DMS153 (cell line): ENCODE measurements at places on chromosomes 13 and 19.
A peak's percentile ranks its signal among the peaks of the same experiment; 100 is the strongest.

DNA sequence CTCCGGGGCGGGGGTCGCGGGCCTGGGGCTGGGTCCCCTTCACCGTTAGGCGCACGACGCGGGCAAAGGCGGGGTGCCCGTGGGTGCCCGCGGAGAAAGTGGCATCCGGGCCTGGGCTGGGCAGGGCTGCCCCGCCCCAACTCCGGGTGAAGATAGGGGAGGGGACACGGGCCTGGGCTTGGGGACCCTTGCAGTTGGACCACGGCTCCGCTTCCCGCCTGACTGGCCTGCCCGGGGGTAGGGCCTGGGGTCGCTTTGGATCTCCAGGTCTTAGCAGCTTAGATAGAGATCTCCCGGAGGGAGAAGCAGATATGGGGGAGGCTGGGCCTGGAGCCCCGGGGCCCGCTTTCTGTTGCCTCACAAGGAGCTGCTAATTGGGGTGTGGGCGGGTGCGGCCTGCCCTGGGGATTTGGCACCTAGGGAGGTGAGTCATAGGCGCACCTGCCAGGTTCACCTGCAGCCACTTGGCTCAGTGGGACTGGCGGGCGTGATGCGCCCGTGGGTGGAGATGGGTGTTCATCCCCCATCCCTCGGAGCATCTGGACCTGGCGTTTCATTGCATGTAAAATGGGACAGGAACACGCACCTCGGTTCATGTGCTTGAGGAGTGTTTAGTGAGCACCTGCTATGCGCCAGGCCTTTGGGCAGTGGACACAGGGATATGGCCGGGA is 585 bp downstream of the MAP1S start:
- peak; percentile 7 for DNase-seq

DNA sequence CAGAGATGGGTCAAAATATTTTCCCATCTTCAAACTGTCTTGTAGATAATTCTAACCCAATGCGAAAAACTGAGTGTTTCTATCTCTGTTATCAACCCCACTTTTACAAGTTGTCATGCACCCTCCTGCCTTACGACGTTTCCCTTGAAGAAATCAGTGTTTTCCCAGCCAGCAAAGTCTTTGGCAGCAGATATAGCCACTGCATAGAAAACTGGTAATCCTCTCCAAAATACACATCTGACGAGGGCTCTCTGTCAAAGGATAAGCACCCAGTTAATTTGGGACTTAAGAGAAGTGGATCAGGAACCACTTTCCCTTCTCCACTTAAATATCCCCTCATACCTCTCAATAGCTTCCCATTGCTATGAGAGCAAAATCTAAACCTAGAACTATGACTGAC is 351.9 kb upstream of the MIR17HG start:
- no peak for DNase-seq

- DNase-seq = no peak
These were observed 38.2 kb downstream of the ATP12A start for GRCh38 chr13:24718192-24718965.

DNA sequence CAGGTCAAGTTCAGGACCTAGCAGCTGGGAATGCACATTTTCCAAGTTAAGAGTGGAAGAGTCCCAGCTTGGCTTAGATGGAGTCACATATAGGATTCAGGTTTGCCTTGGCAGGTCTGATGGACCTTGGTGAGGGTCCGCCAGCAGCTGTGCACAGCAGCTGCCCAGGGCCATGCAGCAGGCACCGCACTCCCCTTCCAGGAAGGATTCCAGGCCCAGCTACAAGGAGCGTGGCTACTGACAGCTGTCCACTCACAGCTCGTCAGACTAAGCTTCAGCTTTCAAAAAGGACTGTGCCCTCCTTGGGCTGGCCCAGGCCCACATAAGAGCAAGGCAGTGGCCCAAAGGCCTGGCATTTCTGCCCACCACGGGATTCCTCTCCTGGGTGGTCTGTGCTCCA is 68.4 kb downstream of the ALOX5AP start:
- DNase-seq = no peak

GRCh38 chr19:30457484-30457883 is 85.3 kb downstream of the ZNF536 start:
- DNase-seq = no peak

GRCh38 chr19:28880735-28881401 is 332.1 kb downstream of the UQCRFS1 start:
- DNase-seq = no peak

GRCh38 chr19:55623561-55623960 is 805 bp downstream of the ZNF784 start:
- DNase-seq = no peak

DNA sequence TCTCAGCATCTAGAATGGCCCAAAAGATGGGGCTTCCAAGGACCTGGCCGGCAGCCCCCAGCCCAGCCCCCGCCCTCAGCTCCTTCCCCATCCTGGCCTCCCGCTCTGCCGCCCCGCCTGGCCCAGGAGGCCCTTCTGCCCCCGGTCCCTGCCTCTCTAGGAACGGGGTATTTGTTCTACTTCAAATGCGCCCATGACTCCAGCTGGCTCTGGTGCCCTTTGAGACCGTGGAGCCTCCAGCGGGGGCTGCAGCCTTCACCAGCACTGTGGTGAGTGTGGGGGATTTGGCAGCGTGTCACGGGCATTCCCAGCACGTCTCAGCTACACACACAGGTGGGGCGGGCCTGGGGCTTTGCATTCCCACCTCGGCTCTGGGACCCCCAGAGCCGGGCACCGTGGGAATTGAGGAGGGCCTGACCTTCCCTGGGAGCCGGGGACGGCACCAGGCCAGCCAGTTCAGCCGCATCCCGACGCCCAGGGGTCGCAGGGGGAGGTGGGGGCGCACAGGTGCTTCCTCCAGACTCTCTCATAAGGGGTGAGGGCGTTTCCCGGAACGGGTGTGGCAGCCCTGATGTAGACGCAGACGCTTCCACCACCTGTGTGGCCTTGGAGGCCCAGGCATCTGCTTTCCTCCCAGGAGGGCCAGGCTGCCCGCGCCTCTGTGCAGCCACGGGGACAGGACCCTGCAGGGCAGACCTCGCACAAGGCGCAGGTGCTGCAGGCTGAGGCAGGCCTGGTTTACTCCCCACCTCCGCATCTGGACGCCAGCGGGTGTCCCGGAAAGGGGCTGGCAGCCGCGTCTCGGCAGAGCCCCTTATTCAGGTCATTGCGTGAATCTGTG is 947 bp downstream of the ATP4B start:
- DNase-seq = no peak

DNA sequence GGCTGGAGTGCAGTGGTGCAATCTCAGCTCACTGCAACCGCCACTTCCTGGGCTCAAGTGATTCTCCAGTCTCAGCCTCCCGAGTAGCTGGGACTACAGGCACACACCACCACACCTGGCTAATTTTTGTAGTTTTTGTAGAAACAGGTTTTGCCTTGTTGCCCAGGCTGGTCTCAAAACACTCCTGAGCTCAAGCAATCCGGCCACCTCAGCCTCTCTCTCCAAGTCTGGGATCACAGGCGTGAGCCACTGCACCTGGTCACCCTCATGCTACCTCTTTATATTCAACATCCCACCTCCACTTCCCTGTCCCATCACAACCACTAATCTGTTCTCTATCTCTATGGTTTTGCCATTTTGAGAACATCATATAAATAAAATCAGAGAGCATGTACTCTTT is 155.7 kb downstream of the PTPRS start:
- DNase-seq = no peak

DNA sequence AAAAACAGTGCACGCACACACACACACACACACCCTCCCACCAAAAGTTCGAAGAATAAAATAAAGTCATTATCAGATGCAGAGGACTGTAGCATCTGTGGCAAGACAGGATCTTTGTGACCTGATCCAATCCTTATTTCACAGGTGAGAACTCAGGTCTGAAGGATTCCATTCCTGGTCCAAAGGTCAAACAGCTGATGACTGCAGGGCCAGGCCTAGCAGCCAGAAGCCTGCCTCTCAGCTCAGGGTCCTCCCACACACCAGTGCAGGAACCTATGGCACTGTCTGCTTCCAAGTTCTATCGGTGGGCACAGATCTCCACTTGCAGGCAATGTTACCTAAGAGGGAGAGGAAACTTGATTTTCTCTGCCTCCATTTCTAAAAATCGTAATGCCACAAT is 57.5 kb downstream of the SERP2 start:
- no peak for DNase-seq

DNA sequence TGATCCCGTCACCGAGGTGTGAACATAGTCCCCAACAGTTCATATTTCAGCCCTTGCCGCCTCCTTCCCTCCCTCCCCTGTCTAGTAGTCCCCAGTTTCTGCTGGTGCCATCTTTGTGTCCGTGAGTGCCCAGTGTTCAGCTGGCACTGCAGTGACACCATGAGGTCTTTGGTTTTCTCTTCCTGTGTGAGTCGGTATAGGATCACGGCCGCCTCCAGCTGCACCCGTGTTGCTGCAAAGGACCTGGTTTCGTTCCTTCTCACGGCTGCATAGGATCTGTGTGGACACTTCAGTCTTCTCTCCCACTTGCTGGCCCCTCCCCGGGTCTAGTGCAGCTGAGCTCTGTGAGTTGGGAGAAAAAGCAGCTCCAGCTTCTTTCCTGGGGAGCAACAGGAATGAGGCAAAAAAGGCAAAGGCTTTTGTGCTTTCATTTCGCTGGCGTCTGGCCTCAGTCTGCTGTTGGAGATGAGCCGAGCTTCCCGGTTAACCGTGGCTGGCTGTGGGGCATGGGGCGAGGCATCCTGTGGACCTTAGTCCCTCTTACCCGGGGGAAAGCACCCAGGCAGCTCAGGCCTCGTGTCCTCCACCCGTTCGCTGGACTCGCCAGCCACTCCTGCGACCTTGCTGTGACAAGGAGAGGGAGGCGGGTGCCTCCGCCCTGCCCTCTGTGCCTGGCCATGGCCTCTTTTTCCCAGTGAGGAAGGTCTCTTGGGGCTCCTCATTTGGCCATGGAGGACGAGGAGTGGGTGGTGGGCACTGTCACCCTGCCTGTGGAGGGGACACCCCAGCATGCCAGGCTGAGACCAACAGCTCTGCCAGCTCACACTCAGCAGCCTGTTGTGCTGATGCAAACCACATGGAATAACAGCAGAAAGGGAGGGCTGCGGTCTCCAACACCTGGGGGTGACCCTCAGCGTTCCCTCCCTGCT is 196.5 kb downstream of the TEX29 start:
- peak; percentile 37 for DNase-seq

GRCh38 chr13:25602176-25602575 is 230.4 kb downstream of the ATP8A2 start:
- no peak for DNase-seq

DNA sequence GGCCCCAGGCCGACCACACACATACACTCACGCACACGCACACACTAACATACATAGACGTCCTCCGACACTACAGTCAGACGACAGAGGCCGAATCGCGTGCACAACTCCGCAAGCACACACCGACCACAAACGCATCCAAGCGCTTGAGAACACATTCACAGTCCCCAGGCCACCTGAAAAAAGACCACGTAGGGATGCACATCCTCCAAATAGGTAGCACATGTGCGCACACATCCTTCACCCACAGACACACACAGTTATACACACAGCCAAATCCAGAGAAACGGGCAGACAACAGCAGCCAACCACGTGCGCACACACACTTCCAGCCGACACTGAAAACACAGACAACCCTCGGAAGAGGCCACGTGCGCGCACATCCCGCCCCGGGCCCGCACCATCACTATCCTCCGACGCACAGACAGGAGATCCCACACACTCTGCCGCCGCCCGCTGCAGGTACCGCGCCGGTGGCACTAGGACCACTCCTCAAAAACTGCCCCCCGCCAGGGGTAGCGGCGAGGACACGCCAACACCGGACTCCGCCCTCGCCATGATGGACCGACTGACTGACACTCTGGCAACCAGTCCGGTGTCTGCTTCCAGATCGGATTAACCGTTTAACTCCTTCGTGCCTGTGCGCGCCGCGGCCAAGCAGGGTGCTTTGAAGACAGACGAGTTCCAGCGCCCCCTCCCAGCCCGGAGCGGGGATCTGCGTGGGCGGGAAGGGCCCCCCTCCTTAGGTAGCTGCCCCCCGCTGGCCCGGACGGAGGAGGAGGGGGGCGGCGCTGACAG is 493 bp upstream of the PDE4A start:
- no peak for DNase-seq

- DNase-seq = no peak
These were observed 9.6 kb downstream of the ATP11A start for GRCh38 chr13:112699322-112699918.

DNA sequence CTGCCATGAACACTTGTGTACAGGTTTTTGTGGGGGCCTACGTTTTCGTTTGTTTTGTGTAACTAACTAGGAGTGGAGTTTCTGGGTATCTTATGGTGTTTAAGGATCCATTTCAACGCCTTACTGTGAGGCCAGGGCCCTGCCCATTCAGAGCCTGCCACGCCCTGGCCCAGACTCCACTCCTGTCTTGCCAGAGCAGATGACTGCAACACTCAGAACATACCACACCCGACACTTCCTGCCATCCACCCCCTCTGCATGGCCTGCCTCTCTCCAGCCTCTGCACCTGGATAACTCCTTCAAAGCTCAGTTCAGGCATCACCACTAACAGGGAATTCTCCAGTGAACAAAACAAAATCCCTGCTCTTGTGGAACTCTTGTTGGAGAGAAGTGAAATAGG is 43.2 kb downstream of the RGCC start:
- DNase-seq = no peak

GRCh38 chr13:28718196-28718542 is 601 bp downstream of the SLC46A3 start:
- DNase-seq = no peak

- DNase-seq = peak; percentile 15
These were observed 8.1 kb downstream of the MRPL4 start for GRCh38 chr19:10260141-10260584.

DNA sequence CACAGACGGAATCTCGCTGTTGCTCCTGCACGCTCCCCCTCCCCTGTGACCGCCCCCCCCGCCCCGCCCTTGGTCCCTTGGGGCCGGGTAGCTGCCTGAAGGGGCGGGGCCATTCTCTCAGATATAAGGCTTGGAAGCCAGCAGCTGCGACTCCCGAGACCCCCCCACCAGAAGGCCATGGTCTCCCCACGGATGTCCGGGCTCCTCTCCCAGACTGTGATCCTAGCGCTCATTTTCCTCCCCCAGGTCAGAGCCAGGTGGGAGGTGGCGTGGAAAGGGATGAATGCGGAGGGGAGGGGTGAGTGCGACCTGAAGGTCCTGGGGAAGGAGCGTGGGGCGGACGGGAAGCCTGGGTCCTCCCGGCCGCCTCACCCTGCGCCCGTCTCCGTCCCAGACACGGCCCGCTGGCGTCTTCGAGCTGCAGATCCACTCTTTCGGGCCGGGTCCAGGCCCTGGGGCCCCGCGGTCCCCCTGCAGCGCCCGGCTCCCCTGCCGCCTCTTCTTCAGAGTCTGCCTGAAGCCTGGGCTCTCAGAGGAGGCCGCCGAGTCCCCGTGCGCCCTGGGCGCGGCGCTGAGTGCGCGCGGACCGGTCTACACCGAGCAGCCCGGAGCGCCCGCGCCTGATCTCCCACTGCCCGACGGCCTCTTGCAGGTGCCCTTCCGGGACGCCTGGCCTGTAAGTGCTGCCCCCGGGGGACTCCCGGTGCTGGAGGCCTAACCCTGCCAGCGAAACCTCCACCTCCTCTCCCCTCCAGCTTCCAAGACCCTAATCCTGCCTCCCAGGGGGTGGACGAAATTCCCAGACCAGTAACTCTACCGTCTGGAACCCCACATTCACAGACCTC is at the start of gene DLL3:
Gene DLL3, plus strand, starts transcription at position 150 of the 845 bp plus-strand sequence. Its CDS starts 28 bp downstream, at position 178.
- DNase-seq = no peak
